ENCODE measurements at places on chromosomes 6 and 20.

DNA sequence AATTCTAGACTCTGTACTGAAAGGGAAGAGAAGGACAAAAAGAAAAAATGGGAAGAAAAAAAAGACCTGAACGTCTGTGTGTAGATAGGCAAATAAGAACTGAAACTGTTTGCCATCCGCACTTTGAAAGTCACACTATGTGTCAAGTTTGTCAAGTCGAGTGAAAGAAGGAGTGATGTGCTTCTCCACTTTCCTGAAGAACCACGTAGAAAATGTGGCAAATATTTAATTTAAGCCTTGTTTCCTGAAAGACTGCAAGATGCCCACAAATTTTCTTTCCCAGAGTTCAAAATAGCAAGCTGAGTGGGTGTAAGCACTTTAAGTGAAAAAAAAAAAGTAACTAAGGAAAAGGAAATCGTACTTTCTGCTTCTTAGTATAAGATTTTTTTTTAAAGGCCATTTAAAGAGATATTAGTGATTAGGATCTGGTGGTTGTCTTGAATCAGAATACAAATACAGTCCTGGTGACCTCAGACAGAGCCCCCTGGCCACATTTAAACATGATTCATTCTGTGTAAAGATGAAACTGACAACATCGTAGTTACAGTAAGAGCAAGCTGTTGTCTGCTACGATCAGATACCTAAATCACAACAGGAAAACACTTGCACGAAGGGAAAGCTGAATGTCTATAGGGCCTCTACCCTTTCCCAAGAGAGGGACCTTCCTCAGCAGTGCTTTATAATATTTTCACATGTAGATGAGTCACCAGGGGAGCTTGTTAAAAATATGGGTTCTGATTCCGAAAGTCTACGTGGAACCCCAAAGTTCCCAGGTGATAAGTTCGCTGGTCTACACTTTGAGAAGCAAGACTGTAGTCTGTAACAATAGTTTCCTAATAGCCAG lies 102.3 kb downstream of the HIVEP2 start:
- DNase-seq = peak; percentile 63

DNA sequence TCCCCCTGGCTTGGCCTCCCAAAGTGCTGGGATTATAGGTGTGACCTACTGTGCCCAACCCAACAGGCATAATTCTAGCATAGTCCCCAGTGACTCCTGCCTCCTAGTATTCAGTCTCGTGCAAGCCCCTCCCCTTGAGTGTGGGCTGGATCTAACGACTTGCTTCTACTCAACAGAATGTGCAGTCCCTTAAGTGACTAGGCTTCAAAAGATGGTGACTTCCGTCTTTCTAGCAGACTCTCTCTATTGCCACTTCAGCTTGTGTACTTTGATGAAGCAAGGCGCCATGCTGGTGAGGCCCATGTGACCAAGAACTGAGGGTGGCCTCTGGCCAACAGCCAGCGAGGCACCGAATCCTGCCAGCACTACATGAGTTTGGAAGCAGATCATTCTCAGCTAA lies 109.6 kb upstream of the TRAF3IP2 start:
- DNase-seq = no peak

GRCh38 chr6:9627916-9628315 lies 787.0 kb downstream of the TFAP2A start:
- no peak for DNase-seq

DNA sequence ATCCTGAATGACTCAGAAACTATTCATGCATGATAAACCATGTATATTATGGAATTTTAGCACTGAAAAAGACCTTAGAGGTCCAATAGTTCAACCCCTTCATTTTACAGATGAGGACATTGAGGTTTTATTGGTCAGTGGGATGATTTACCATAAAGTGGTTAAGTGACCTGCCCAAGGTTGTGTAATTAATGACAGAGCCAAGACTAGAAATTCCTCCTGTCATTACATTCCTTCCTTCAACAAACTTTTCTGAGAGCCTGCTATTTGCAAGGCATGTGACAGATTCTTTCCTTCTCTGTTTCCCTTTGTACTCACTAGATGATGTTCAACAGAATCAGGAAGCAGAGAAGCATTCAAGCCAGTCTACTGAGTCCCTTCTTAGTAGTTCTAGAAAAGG lies 170.7 kb upstream of the KCNK16 start:
- DNase-seq = no peak

- DNase-seq = no peak
Measured at GRCh38 chr6:70874181-70874913, 82.5 kb downstream of the B3GAT2 start.
